ENCODE measurements at places on chromosomes 11 and 22.
A peak's percentile ranks its signal among the peaks of the same experiment; 100 is the strongest.

GRCh38 chr11:3170044-3170755 lies 5.1 kb upstream of the OSBPL5 start:
- DNase-seq, result no peak

GRCh38 chr11:117841551-117842031 lies 17.0 kb upstream of the FXYD2 start:
- no peak for DNase-seq

- no peak for DNase-seq
Measured at GRCh38 chr11:69272831-69273485, 21.0 kb upstream of the MYEOV start.

GRCh38 chr11:66022401-66023185 lies 3.7 kb downstream of the CATSPER1 start:
- peak; percentile 62 for DNase-seq

DNA sequence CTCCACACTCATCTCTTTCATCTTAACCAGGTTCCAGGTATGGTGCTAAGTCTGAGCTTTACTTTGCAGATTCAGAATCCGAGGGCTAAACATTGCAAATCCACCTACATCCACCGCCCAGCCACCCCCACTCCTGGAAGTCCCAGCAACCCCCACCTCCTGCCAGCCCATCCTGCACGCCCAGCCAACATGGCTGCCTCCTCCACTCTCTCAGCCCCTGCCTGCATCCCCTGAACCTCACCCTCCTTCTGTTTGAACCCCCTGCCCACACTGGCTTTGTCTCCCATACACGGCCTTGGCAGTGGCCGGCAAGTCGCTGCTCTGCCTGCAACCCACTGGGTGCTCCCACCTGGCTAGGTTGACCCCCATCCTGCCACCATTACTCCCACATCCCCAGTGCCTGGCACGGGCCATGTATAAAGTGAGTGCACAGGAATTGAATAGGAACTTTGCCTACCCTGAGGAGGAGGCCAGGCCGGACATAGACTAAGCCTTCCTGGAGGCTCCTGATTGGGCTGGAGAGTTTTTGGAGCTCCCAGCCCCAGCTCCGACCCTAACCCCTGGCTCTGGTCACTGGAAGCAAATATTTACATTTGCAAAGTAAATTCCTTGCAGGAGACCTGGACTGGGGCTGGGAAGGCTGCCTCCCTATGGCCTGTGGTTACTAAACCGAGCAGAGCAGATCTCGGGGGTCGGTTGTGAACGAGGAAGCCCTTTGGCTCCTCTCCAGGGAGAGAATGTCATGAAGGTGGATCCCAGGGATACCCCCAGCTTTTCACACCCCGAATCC lies 14.4 kb downstream of the EMID1 start:
- DNase-seq, result no peak

- DNase-seq, result no peak
Measured at GRCh38 chr11:45655012-45655283, 10.5 kb downstream of the CHST1 start.

- no peak for DNase-seq
Measured at GRCh38 chr11:1336836-1337646, 27.6 kb upstream of the TOLLIP start.

- DNase-seq, result no peak
Measured at GRCh38 chr11:64742087-64742888, 1.7 kb downstream of the RASGRP2 start.

- no peak for DNase-seq
Measured at GRCh38 chr11:13137844-13138301, 128.8 kb downstream of the RASSF10 start.

DNA sequence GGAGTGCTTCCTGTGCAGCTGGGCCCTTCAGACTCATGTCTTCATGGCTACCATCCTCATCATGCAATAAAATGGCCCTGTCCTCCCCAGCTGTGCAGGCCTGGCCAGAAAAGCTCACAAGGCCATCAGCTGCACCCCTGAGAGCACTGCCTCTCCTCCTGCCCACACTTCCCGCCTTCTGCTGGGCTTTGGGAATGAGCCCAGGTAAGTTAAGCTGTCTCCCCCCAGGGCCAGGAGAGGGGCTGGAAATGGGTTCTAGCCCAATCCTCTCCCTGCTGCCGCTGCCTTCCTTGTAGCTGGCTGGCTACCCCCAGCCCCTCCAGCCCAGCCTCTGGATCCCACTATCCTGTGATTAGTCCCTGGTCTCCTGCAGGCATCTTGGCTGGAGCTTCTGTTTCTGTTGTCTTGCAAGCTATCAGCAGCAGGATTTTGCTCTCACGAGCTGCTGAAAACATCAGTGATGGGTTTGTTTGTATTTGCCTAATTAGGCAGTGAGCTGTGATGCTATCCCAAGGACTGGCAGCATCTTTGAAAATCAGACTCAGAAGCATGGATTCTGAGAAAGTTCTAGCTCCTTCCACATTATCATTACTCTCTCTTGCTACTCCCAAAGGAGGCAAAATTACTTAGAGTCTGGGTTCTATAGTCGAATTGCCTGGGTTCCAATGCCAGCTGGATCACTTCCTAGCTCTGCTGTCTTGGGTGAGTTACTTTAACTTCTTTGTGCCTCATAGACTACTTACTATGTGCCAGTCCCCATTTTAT lies 168.1 kb downstream of the ST3GAL4 start:
- no peak for DNase-seq

DNA sequence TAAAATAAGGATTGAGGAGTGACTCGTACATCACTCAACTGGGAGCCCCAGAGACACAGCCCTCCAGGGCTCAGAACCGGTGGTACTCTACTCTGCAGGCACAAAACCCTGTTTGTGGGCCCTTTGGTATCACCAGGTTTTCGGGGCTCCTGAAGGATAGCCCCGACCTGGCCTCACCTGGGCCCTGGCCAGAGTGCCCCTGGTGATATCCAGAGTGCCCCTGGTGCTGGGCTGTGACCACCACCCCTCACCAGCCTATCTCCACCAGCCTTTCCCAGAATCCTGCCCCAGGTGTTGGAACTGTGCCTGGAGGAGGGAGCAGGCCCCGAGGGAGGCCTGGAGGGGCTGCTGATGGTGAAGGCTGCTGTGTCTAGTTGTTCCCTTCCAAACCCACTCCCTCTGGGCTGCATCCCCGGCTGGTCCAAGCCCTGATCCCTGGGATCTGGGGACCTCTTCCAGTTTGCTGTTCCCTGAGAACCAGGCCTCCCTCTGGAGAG lies 2.2 kb upstream of the GGT5 start:
- peak; percentile 40 for DNase-seq

DNA sequence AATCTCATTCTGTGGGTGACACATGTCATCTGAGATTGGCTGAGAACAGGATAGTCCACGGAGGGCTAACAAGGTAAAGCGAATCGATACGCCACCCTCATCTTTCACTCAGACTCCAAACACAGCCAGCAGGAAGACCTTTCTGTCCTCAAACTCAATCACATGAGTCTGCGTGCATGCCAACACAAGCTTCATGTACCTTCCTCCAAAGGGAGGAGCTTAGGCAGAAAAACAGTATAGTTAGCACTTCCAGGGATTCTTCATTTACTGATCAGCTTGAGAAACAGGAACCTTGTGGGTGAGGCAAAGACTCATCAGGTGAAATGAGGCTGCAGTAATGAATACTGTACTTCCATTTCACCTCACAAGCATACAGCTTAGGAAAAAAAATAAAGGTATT lies 767.1 kb upstream of the API5 start:
- DNase-seq, result no peak

- DNase-seq, result peak; percentile 53
Measured at GRCh38 chr11:128152796-128153696, 434.3 kb downstream of the ETS1 start.
